NCI-H2171 treated with DMSO at 0.1 percent for 48 hours (cell line): ENCODE measurements at places on chromosomes 3 and 15.
A peak's percentile ranks its signal among the peaks of the same experiment; 100 is the strongest.

GRCh38 chr3:123730829-123731228, 146.0 kb upstream of the HACD2 start:
- no peak for DNase-seq

GRCh38 chr15:63715818-63716217, 117.9 kb downstream of the HERC1 start:
- DNase-seq: no peak

GRCh38 chr3:29447946-29448627, 167.2 kb downstream of the RBMS3 start:
- DNase-seq: no peak

DNA sequence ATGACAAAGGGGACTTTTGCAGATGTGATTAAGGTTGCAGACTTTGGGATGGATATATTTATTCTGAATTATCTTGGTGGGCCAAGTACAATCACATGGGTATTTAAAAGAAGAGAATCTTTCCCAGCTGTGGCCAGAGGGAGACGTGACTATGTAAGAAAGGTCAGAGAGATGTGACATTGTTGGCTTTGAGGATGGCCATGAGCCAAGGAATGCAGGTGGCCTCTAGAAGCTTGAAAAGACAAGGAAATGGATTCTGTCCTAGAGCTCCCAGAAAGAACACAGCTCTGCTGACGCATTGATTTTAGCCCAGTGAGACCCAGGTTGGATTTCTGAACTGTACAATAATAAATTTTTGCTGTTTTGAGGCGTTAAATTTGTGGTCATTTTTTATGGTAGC, 616.0 kb upstream of the TBL1XR1 start:
- DNase-seq: no peak

DNA sequence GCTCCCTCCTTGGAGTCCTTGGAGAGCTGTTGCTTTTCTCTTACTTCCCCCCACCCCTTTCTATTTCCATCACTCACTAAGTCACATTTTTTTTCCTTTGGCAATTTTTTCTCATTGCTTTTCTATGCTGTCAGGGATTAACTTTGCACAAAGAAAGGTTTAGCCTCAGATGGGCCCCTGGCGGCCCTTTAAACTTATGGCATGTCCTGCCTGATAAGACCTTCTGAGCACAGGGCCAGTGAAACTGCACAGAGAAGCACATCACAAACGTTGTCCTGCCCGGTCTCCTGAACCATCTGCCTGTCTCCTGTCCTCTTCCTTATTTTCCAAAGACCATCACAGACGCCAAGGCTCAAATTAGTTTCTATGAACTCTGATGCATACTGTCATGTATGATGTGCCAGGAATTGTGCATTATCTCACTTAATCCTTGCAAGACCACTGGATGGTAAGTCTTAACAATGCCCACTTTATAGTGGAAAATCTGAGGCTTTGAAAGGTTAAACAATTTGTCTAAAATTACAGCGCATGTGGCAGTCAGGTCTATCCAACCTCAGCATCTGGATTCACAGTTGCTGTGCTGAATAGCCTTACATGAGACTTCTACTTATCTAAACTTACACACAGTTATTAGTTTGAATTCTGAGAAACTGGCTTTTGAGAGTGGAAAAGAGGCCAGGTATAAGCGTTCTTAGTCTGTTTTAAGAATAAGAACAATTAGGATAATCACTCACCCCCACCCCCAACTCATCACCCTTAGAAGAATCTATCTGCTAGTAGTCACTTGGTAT, 648.1 kb downstream of the NTRK3 start:
- DNase-seq: no peak

GRCh38 chr3:50369012-50369670, 9.8 kb upstream of the TMEM115 start:
- no peak for DNase-seq

- no peak for DNase-seq
These were observed 140.3 kb upstream of the SEMA6D start for GRCh38 chr15:47577000-47577399.

- DNase-seq: no peak
These were observed 197.0 kb upstream of the CFAP20DC start for GRCh38 chr3:59246719-59247401.

- no peak for DNase-seq
These were observed 5.5 kb upstream of the RNF111 start for GRCh38 chr15:58981808-58982475.

DNA sequence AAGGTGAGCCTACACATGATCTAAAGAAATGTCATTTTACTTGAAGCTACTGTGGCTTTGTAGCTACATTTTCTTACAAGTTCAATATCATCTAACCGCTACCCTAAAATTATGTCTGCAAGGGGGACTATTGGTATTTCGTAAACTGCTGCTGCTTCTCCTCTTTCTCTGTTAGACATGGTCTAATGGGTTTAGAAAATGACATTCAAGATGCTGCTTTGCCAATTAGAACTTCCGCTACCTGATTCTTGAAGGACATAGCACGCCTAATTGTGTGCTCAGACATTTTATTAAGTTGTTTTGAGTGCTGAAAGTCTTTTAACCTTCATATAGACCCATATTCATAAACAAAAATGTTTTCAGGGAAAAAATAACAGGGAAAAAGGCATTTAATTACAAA, 283.7 kb upstream of the ICE2 start:
- peak; percentile 82 for DNase-seq

DNA sequence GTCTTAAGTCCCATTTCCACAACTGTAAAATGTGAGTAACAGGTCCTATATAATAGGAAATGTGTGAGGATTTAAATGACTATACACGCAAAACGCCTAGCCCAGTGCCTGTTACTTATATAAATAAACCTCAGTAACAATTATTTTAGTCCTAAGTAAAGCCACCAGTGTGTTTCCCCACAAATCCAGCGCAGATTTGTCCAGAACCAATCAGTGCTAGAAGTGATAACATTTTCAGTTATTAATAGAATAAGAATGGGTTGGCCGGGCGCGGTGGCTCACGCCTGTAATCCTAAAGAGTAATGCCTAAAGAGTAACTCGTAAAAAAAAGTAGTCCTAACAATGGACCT, 561 bp downstream of the RPAP1 start:
- no peak for DNase-seq

DNA sequence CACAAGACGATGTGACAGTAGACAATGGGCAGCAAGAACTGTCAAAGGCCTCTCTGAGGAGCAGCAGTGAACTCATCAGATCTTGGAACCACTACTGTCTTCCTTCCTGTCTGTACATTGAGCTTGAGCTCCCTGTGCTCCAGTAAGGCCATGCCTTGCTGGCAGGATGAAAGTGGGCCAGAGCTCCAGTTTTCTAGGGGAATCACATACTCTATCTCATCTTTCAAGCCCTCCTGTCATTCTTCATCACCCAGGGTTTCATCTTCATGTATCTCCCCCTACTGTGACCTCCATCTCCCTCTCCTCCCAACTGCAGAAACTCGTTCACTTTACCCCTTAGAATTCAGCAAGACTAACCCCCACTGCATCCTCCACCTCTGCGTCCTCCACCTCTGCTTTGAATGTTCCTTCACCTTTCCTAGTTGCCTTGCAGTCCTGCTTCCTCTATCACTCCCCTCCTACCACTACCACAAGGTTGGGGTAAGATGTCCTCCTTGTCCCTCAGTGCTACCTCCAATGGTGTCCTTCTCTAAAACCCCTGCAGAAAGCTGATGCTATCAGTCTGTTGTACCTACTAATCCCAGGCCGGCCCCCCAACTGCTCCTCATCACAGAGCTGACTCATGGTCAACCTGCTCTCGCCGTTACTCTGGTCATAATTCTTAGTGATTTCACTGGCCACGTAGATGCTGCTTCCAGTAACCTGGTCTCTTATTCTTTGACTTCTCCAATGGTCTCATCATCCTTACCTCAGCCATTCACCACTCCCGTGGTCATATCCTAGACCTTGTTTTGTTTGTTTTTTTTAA, 22.3 kb downstream of the NKIRAS1 start:
- no peak for DNase-seq

DNA sequence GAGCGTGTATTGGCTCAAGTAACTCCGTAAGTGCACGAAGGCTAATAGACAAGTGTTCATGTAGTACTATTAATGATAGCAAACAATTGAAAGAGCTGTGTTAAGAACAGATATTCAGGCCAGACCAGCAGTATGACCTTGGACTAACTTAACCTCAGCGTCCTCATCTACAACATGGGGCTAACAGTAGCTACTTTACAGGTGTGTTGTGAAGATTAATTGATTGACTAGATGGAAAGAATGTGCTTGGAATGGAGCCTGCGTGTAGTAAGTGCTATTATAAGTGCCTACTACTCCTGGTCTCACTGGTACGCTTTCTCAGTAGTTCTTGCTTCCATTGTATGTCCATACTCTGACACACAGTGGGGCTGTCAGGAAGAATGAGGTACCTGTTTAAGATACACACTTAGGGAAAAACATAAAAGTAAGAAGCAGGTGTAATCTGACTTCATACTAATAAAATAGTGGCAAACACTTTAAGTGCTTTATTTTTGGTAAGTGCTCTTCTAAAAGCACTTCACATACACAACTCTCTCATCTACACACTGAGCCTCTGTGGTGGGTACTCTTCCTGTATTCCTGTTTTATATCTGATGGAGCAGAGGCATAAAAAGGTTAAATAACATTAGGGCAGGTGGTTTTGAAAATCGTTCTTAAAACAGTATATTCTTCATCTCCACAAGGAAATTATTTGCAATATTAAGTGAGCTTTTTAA, 24.3 kb upstream of the FBXL22 start:
- DNase-seq: no peak

DNA sequence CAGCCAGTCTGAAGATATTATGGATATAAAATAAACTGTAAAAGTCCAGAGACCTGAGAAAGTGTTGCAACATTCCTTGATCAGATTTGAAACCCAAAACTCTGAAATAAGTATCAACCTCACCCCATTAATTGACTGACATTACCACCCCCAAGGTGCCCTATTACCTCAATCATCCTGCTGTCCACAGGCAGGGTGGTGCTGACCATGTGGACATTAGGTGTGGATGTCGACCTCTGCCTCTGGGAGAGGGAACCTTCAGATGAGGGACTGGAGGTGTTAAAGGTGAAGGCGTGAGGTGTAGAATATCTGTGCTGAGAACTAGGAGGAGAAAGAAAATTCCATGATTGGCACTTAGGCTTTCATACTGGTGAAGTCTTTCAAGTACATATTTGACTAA, 47.1 kb downstream of the MKRN2 start:
- no peak for DNase-seq

DNA sequence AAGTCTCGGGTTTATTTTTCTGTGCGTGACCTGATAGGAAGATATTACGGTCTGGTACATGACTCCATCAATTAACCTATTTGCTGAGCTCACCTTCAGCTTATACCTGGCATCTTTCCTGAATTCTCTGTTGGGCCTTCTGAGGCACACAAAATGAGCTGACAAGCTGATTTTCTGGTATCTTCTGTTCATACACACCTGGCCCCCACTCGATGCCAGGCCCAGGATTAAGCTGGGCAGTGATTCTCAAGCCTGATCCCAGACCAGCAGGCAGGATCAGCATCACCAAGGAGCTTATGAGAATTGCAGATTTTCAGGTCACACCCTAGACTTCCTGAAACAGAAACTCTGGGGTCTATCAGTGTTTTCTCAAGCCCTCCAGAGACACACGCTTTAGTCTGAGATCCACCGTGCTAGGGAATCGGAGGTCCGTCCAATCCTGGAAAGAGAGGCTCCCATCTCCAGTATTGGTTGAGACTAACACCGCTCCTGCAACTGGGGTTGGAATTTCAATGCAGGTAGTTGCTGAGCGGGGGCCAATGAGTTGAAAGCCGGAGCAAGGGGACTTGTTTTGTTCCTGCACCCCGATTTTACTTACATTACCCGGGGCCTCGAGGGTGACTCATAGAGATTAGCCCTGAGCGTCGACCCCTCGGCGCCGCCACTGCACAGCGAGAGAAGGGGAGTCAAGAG, 636 bp upstream of the EIF1B start:
- no peak for DNase-seq

GRCh38 chr3:112056451-112056929, 22.0 kb downstream of the TMPRSS7 start:
- DNase-seq: no peak

- DNase-seq: no peak
These were observed 242.1 kb downstream of the NSUN3 start for GRCh38 chr3:94304954-94305353.

DNA sequence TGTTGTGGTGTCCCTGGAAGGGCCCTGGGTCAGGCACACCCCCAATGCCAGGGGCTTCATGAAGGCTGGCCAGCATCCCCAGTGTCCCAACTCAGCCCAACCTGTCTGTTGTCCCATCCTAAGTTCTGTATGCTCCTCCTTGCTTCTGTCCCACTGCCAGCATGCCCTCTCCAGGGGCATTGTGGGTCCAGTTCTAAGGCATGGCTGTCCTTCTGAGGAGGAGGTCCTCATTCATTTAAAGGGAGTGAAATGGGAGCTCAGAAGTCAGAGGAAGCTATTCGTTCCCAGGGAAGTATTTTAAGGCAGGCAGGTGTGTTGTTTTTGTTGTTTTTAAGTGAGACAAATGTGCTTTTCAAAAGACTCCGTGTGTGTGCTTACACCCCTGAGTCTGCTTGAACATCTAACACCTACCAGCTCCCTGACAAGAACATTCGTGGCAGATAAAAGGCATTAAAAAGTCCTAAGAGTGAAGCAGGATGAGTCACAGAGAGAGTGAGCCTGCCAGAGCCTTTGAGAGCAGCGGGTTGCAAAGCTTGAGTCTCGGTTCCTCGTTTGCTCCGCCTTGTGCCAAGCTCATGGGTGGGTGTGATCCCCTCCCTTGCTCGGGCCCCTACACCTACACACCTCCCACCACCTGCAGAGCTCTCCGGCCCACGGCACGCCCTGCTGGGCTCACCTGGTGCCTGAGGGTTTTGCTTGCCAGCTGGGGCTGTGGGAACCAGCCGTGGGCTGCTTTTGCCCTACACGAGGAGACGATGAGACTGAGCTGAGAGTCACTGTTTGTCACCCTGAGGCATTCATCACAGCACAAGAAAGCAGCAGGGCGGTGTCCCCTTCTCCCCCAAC, 183.4 kb upstream of the TOPAZ1 start:
- DNase-seq: no peak

GRCh38 chr3:33152363-33153360, 38.8 kb downstream of the CRTAP start:
- no peak for DNase-seq

DNA sequence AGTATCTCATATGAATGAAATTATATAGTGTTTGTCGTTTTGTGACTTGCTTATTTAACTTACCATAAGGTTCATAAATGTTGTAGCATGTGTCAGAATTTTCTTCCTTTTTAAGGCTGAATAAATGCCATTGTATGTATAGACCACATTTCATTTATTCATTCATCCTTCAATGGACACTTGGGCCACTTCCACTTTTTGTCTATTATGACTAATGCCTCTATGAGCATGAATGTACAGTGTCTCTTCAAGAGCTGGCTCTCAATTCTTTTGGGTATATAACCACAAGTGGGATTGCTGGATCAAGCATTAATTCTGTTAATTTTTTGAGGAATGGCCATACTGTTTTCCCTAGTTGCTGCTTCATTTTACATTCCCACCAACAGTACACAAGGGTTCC, 156.1 kb downstream of the VPS8 start:
- no peak for DNase-seq

- DNase-seq: peak; percentile 15
These were observed 84.0 kb downstream of the CGNL1 start for GRCh38 chr15:57460208-57460816.

GRCh38 chr15:59304034-59304795, 68.5 kb downstream of the MYO1E start:
- no peak for DNase-seq
